Stimulated activated CD8-positive, alpha-beta memory T cell treated with anti-CD3 and anti-CD28 coated beads, Interleukin-7, amount 100 ng/mL, for 1 hour (primary cell): ENCODE measurements at places on chromosomes 11 and 22.

GRCh38 chr11:114880442-114880841 lies 202.1 kb downstream of the NXPE2 start:
- DNase-seq: no peak

- DNase-seq: no peak
Observed at GRCh38 chr11:75560644-75561043, 1.4 kb upstream of the SERPINH1 start.

- no peak for DNase-seq
Observed at GRCh38 chr11:106398502-106399075, 321.1 kb downstream of the AASDHPPT start.

DNA sequence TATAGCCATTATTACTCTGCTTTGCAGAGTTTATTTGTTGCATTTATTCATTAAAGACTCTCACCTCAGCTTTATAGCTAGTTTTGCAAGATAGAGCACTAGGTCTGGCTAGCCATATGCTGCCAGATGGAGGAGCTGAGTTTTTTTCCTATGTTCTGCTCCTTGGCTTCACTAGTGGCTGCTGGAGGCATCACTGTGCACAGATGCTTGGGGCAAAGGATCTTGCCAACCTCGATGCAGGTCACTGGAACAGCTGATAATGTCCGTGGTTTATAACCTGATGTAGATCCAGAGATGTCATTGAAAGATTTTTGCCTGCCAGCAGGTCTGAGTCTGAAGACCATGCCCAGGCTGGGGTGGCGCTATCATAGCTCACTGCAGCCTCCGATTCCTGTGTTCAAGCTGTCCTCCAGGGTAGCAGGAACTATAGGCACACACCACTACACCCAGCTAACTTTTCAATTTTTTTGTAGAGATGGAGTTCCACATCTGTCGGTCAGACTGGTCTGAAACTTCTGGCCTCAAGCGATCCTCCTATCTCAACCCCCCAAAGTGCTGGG lies 63.2 kb downstream of the PACS1 start:
- DNase-seq: no peak

DNA sequence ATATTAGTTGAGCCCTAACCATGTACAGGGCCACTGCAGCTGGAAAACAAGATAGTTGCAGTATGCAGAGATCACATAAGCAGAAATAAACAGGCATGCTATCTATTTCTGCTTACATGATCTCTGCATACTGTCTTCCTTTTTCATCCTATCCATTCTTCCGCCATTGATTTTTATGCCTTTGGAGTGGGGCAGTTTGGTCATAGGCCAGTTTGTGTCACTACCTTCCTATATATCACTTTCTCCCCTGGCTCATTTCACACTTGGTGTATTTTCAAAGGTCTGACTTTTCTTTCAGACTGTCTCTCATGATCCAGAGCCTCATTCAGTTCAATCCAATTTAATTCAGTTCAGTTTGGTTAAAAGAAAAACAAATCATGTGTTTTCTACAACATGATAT lies 829.6 kb downstream of the KCNA4 start:
- DNase-seq: no peak

DNA sequence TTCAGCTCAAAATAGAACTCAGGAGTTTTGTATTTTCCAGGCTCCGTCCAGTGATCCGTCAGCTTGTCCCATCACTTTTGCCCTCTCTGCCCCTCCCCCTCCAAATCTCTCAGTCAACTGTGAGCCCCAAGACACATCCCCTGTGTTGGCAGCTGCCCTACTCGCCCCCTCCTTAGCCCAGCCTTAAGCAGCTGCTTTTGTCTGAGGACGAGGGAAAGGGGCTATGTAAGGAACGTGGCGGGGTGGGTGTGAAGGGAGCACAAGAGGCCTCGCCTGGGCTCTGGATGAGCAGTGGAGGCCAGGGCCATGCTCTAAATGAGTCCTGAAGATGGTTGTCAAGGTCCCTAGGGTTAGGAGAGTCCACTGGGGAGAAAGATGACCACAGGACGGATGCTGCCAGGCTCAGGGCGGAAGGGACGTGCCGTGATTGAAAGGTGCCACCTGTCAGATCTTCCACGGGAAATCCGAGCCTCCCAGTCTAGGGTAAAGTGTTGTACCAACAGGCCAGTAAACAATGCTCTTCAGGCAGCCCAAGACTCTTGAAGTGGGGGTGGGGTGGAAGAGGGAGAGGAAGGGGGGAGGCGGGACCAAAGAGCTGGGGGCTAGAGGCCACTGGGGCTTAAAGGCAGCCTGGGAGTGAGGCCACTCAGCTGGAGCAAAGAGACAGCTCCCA lies at the start of gene SMTNL1:
Gene SMTNL1, plus strand, starts transcription at position 649 of the 673 bp plus-strand sequence. CDS start 5,048 bp downstream, outside the sequence.
- DNase-seq: no peak

DNA sequence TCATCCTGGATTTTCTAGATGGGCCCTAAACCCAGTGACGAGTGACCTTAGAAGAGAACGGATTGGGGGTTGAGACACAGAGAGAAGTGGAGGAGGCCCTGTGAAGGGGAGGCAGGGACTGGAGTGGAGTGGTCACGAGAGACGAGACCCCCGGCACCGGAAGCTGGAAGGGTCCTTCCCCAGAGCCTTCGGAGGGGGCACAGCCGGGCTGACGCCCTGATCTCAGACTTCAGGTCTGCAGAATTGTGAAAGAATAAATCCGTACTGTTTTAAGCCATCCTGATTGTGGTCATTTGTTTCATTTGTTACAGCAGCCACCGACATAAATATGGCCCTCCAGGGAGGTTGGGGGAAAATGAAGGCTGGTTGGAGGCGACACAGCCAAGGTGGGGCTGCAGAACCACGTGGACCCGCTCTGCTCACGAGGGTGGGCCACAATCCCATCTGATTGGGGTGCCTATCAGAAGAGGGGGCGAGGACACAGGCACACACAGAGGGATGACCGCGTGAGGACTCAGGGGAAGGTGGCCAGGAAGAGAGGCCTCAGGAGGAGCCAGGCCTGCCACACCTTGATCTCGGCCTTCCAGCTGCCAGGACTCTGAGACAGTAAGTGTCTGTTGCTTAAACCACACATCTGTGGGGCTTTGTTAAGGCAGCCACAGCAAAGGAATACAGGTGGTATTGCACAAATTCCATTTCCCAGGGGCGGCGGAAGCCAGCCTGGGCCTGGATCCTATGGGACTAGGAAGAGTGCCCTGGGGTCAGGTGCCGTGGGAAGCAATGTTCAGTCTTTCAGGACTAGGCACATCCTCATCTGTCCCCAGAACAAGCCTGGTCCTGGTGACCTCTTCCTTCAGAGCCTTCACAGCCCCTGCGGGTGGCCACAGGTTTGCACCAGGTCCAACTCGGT lies 73.3 kb upstream of the SHANK2 start:
- no peak for DNase-seq

- no peak for DNase-seq
Observed at GRCh38 chr11:34245041-34245440, 112.8 kb downstream of the ABTB2 start.

DNA sequence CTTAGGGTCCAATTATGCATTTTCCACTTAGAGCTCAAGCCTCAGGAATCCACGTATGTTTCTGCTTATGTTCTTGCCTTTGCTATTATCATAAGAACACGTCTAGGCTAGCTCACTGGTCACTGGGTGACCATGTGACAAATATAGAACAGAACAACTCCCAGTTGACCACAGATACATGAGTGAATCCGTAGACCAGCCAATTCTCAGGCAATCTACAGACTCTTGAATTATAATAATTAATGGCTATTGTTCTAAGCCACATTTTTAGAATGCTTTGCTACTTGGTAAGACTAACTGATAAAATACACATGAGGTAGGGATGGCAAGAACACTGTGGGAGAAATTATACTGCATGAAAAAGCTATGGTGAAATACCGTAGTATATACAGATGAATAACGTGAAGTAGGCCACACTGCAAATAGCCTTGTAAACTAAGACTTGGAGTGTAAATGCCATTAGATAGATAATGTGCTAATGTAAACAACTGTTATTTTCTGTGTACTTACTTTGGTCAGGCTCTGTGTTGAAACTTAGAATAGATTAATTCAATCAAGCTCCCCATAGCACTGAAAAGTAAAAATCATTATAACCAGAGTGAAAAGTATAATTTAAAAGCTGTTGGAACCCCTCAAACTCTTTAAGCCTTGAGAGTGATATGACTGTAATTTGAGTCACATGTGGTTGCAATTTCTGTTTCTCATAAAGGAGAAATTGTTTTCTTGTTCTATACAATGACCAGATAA lies 366.2 kb upstream of the CCDC179 start:
- DNase-seq: no peak

GRCh38 chr22:46539169-46539568 lies 1.7 kb upstream of the CELSR1 start:
- no peak for DNase-seq

- no peak for DNase-seq
Observed at GRCh38 chr11:113562981-113563461, 87.8 kb upstream of the DRD2 start.

GRCh38 chr22:35555483-35555890 lies 14.9 kb downstream of the RASD2 start:
- no peak for DNase-seq

GRCh38 chr22:19801340-19802000 lies 40.9 kb downstream of the TBX1 start:
- no peak for DNase-seq

- DNase-seq: no peak
Observed at GRCh38 chr11:18304745-18305144, 17.2 kb downstream of the HPS5 start.

- no peak for DNase-seq
Observed at GRCh38 chr11:32931606-32932005, 39.0 kb downstream of the QSER1 start.

DNA sequence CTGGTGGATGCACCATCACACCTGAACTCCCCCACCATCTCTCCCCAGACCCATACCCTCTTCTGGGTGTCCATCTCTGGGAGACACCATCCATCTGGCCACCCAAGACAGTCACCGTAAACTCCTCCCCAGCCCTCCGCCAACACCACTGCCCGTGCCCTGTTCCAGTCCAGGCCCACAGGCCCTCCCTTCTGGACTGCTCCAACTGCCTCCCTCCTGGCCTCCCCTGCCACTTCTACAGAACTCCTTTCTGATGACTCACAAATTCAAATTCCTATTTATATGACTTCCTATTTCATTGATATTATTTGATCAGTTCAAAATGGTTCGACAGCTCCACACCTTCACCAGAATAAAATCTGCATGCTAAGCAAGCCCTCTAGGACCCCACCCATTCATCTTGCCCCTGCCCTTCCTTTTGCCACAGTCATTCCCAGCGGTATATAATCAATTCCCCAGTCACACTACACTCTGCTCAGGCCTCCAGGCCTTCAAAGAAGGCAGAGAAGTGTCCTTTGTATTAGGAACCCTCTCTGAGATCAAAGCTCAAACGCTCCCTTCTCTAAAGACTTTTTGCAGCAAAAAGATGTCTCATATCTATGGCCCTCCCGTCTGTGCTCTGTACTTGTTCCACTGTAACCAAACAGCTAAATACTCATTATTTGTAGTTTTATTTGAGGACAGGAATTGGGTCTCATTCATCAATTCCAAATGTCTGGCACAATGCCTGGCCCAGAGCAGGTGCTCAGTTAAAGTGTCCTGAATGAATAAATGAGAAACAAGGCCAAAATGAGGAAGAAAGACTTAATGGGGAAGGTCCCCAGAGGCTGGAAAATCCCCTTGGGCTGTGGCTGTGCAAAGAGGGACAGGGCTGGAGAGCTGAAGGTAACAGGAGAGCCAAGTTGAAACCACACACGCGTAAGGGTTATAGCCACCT lies 29.0 kb downstream of the MYH9 start:
- no peak for DNase-seq

DNA sequence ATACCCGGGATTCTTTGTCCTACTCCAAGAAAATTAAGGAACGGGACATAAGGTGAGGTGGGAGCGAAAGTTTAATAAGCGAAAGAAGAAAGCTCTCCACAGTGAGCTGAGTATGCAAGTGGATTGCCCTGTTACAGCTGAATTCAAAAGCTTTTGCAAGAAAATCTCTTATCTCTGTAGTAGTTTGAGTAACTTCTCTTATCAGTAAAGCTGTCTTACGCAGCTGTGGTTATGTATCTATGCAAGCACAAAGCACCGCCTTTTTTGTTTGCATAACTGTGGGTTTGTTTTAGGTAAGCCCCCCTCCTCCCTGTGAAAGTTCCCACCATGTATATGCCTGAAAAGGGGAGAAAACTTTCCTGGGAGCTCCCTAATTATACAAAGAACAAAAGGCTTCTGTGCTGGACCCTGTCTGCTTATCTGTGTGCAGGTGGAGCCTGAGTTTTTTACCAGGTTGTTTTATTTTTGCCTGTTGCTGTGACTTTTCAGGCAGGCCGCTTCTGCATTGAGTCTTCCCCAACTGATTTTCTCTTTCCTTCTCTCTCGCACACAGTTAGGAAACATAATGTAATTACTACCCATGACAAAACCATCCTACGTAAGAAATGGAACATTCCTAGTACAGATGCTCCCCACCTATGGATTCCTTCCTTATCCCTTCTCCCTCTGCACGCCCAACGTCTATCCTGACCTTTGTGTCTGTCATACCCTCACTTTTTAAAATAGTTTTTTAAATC lies 837 bp upstream of the PLAAT5 start:
- DNase-seq: no peak

GRCh38 chr22:38494498-38494897 lies 11.6 kb downstream of the DDX17 start:
- DNase-seq: no peak

- no peak for DNase-seq
Observed at GRCh38 chr11:48096588-48097525, 116.5 kb downstream of the PTPRJ start.

- DNase-seq: no peak
Observed at GRCh38 chr11:112013497-112014164, 11.6 kb upstream of the DLAT start.

GRCh38 chr11:125236072-125236825 lies 71.7 kb downstream of the PKNOX2 start:
- DNase-seq: no peak

DNA sequence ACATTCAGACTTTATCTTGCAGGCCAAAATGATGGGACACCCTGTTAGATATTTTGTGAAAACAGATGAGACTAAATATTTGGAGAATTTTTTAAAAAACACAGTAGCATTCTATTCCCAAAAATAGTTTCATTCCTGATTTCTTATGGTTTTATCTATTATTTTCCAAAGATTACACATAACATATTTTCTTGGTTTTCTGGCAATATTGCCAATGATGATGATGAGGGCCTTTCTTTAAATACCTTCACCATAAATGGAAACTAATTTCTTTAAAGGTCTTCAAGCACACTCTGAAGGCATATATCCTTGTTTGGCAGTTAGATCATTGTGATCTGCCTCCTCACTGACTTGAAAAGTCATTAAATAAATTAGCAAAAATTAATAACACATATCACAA lies 522.3 kb upstream of the LUZP2 start:
- no peak for DNase-seq

DNA sequence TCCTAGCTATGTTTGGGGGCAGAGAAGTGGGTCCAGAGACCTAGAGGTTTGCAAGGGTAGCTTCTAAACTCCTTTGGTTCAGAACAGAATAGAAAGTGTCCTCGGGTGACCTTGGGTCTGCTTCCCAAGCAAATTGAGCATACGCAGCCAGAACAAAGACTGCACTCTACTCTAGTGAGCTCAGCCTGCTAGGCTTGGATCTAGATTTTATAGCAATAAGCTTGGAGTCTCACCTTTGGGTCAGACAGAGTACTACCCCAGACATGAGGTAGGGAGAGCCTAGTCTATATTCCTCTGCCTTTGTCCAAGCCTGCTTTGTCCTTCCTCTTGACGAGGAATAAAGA lies 52.6 kb upstream of the ELF5 start:
- no peak for DNase-seq
